Activated CD8-positive, alpha-beta memory T cell treated with anti-CD3 and anti-CD28 coated beads for 1 hour (primary cell): ENCODE measurements at places on chromosomes 4 and X.

DNA sequence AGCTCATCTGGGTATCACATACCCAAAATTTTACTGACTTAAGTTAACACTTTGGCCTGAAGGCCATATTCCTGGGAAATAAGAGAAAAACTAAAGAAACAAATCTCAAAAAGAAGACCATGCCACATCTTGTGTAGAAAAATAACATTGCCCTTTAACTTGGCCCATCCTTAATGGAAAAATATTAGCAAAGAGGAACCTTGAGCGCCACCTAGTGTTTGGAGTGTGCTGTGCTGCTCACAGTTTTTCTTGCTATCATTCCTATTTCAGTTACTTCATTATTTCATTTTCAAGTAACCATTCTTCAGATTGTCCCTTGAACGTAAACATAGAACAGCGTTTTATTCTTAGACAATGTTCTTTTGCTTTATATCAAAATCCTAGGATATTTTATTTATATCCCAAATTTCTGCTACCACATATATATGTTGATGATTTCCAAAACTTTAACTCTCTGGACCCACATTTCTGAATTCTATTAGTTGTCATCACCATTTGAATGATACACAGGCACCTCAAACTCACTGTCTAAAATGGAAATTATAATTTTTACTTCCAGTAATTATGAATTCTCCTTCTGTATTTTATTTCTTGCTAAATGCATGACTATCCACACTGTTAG, 999.0 kb upstream of the ADGRL3 start:
- DNase-seq: no peak

- no peak for DNase-seq
Observed at GRCh38 chr4:187726485-187726884, 269.1 kb upstream of the ZFP42 start.

GRCh38 chrX:40875476-40875875, 140.1 kb upstream of the MED14 start:
- no peak for DNase-seq

DNA sequence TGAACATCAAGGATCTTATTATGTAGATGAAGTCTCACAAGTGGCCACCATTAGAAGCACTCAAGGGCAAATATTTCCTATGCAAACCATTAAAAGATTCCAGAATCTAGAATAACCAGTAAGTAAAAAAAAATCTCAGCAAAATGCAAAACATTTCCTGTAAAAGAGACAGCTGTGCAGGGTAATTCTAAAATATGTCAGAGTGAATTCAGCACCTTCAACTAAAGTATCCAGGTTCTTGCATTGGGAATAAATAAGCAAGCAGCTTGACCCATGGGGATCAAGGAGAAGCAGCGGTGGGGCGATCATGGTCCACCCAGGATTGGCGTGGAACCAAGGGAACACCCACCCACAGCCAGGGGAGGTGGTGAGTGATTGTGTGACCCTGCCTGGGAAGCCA, 2188.9 kb downstream of the PCDH7 start:
- no peak for DNase-seq

DNA sequence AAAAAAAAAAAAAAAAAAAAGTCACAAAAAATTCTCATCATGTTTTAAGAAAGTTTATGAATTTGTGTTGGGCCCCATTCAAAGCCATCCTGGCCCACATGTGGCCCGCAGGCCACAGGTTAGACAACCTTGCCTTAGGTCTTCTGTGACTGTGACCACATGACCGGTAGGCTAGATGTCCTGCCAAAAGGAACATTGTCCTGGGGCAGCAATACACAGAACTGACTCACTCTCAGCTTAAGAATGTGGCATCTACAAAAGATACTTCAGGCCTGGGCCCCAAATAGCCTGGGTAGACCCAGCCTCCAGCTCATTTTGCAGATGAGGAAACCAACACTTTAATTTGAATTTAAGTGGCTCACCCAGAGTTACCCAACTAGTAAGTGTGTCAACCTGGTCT, 10.0 kb downstream of the AWAT2 start:
- no peak for DNase-seq

DNA sequence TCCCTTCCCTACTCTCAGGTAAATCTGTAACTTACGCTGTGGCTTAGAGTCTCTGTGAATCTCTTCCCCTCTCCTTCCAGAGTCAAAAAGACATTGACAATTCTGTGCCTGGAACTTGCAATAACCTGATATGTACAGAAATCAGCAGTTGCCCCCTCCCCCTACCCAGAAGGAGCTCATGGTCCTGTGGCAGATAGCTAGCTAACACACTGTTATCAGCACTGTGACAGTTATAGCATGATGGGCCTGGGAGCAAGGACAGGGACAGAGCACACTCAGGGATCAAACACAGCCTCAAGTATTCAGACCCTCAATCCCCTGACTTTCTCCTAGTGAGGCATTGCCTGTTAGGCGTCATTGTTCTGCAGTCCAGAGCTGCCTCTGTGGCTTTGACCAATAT, 18.7 kb upstream of the MAGEA10 start:
- DNase-seq: no peak

- peak; percentile 49 for DNase-seq
Observed at GRCh38 chrX:30735839-30736238, 82.6 kb downstream of the GK start.

GRCh38 chr4:102253860-102254259, 91.4 kb downstream of the SLC39A8 start:
- no peak for DNase-seq

- DNase-seq: no peak
Observed at GRCh38 chr4:108846568-108846967, 83.7 kb upstream of the ETNPPL start.

- no peak for DNase-seq
Observed at GRCh38 chr4:110009550-110009949, 96.9 kb downstream of the EGF start.

- DNase-seq: no peak
Observed at GRCh38 chr4:66842026-66842723, 703.1 kb downstream of the CENPC start.

DNA sequence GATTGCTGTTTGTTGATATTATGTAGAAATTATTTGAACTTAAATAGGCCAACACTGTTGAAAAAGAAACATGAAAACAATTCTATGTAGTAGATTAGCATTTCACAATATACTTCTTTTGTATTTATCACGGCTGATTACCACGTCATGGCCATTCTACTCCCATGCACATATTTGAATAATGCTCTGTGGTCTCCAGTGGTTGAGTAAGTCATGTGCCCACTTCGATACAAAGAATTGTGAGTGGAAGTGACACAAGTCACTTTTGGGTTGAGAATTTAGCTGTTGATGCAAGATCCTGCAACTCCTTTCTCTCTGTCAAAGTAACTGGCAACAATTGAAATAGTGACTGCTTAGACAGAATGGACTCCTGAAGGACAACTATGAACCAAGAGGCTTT, 6.7 kb upstream of the FSTL5 start:
- no peak for DNase-seq

- no peak for DNase-seq
Observed at GRCh38 chr4:149343614-149344013, 472.0 kb downstream of the IQCM start.
